ENCODE measurements at places on chromosomes 1 and 21.

DNA sequence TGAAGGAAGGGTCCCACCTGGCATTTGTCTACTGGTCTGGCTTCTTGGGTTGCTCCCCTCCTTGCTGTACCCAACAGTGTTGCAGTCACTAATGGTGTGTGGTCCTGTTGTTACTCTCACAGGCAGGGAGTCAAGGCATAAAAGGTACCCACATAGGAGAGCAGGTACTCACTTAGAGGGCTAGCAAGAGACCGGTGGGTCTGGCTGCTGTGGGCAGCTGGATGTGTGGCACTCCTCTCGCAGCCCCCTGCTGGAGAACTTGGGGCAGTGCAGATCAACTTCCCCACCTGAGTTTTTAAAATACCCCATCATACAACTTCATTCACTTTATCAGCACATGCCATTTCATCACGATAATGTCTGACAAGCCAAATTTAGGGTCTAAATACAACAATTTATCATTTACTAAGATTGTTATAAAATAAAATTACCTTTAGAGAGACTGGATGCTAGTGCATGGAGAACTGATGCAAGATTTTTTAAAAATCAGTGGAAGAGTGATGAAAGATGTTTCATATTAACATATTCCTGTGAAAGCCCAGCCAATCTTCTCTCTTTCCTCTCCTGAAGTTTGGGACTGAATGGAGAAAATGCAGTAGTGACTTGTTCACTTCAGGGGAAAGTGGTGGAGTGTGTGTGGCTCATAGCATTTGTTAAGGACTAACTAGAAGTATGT is 42.8 kb downstream of the ACP6 start:
- peak; percentile 51 for DNase-seq

GRCh38 chr1:94792473-94793295 is 27.5 kb upstream of the SLC44A3 start:
- DNase-seq = no peak

DNA sequence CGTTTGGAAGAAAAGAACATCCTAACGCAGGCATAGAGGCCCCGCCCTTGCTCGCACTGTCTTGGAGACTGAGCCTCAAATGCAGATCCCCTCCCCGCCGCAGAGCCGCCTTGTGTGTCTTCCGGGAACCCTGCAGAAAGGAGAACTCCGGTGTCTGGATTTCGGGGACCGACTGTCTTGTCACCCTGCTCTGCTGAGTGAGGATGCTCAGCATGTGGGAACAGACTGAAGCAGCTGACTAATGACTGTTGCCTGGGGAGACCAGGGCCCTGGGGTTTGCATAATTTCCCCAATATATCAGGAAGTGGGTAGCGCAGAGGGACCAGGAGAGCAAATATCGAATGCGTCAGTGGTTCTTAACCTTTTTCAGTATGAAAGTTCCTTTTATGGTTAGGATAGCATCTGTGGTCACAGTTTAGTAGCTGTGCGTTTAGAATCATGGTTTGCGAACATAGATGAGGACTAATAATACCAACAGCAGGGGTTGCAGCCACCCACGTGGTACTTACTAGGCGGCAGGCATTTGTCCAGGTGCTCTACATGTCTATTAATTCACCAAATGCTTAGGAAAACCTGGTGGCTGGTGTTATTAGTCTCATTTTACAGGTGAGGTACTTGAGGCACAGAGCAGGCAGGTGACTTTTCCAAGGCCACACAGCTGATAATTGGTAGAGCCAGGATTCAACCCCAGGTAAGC is 14.3 kb downstream of the GPR137B start:
- DNase-seq = no peak

GRCh38 chr21:41767606-41768436 is 969 bp upstream of the RIPK4 start:
- DNase-seq = no peak

- DNase-seq = no peak
These were observed 32.3 kb downstream of the HHAT start for GRCh38 chr1:210360852-210361477.

GRCh38 chr1:98049370-98050135 is 128.7 kb upstream of the DPYD start:
- no peak for DNase-seq

GRCh38 chr1:242065813-242066212 is 66.9 kb upstream of the MAP1LC3C start:
- no peak for DNase-seq

DNA sequence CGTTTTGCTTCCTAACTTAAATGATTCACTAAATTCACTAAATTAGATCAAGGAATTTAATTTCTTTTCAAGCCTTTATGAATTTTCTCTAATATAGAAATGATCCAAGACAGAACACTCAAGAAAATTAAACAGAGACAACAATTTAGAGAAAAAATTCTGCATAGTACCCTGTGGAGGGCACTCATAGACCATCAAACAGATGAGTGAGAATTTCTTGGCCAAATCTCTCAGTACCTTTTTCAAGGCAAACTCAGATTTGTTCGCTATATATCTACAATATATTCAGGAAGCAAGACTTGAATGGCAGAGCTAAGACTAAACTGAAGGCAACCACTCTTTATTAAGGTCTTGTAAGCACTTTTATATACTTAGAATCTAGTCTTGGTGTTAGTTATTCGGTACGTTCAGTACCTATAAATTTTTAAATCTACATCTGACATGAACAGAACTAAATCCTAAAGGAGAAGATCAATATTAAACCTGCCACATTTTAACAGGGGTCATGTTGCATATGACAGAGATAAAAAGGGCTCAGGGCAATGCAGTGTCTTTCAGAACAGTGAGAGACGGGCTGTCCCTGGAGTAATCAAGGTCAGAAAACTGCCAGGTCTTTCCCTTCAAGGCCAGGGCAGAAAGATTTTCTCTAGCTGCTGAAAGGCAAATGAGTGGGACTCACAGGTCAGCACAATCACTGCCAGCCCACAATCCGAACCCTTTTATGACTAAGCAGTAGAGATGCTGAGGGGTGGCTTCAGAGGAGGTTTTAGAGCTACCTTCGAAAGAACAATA is 118.8 kb upstream of the TMPRSS15 start:
- no peak for DNase-seq

- peak; percentile 88 for DNase-seq
These were observed 7.2 kb upstream of the MPZL1 start for GRCh38 chr1:167714439-167715156.

GRCh38 chr1:223776826-223777454 is 64.6 kb downstream of the CAPN2 start:
- no peak for DNase-seq

DNA sequence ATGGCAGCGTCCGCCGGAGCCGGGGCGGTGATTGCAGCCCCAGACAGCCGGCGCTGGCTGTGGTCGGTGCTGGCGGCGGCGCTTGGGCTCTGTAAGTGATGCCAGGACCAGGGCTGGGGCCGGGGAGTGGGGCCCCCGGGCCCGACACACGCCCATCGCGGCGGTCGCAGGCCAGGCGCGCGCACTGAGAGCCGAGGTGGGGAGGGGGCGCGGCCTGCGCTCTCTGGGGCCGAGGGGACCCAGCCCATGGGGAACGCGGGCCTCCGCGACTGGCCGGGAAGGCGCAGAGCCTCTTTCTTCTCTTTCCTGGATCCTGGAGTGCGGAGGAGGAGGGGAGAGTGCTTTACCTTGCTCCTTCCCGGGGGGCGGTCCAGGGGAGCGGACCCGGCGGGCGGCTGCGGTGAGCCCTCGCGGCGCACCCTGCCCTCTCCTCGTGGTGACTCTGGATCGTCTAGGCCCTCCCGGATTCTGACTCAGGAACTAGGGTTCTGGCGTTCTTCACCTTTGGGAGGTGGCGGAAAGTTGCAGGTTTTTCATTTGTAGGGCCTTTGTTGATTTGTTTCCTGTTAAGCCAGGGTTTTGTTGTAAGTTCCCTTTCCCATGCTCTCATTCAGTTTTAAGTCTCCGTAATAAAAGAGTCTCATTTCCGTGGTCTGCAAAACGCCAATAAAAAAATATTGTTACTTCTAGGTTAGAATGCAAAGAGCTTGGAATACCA is 529 bp downstream of the MPZL1 start:
- peak; percentile 9 for DNase-seq

DNA sequence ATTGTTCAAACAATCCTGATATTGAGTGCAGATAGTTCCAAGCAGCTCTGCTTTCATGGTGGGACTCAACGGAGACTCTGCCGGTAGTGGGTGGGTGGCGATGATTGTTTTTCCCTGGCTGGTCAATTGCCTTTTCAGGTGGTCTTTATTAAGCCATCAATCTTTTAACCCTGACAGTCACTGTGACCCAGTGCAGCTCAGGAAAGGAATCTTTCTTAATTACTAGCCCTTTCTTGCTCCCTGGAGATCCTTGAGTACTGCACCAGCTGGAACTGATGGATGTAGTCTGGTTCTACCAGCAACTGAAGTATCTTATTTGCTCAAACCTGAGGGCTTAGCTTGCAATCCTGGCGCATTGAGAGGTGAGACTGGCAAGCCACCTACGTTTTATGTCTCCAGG is 196.4 kb downstream of the PLPP3 start:
- no peak for DNase-seq

- no peak for DNase-seq
These were observed 101.0 kb downstream of the MRPL39 start for GRCh38 chr21:25506261-25506660.

- DNase-seq = no peak
These were observed 5.5 kb upstream of the ST6GALNAC3 start for GRCh38 chr1:76068953-76069561.

DNA sequence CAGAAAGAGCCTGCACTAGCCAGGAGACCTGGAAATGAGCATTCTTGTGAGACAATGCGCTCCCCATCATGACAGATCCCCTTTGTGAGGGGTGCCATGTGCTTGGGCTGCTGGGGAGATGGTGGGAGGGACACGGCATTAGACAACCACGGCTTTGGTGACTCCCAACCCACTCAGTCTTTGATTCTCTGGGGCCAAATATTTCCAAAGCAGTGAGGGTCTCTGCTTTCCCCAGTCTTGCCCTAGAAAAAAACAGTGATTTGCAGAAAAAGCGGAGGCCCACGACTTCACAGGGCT is 10.2 kb downstream of the SLC45A3 start:
- DNase-seq = no peak

DNA sequence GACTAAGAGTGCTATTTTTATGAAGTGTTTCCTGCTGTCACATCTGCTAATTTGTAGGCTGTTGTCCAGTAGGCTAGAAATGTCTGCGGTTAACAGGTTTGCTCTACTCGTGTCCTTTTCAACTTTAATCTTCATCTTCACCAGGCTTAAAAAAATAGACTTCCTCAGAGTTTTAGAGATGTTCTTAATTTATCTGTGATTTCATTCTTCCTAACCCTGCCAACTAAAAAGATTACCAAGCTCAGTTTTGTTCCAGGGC is 66.8 kb downstream of the SASS6 start:
- no peak for DNase-seq

- DNase-seq = no peak
These were observed 4.2 kb downstream of the GLIS1 start for GRCh38 chr1:53734650-53735211.

DNA sequence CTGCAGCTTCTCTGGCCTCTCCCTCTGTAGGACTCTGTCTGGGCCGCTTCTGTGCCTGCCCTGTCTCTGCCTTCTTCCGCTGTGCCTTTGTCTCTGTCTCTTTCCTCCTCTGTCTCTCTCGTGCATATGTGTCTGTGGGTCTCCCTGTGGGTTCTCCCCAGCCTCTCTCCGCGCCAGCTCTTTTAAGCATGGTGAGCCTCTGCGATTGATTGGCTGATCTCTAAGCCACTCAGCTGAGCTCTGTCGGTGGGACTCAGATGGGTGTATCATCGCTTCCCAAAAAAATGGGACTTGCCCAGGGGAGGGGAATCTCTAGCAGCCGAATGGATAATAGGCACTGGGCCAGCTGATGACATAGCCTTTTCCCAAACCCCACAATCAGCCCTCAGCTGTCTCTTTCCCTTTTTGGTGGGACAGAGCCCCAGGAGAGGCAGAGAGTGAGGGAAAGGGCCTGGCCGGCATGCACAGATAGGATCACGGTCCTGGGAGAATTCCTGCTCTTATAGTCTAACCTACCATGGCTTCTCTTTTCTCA is at the start of gene ADAMTS4:
TSS of gene ADAMTS4 (minus strand) at position 158 of the 535 bp plus-strand sequence. CDS start 427 bp downstream, outside the sequence.
- DNase-seq = no peak

GRCh38 chr1:55329091-55329490 is 113.9 kb upstream of the USP24 start:
- no peak for DNase-seq

DNA sequence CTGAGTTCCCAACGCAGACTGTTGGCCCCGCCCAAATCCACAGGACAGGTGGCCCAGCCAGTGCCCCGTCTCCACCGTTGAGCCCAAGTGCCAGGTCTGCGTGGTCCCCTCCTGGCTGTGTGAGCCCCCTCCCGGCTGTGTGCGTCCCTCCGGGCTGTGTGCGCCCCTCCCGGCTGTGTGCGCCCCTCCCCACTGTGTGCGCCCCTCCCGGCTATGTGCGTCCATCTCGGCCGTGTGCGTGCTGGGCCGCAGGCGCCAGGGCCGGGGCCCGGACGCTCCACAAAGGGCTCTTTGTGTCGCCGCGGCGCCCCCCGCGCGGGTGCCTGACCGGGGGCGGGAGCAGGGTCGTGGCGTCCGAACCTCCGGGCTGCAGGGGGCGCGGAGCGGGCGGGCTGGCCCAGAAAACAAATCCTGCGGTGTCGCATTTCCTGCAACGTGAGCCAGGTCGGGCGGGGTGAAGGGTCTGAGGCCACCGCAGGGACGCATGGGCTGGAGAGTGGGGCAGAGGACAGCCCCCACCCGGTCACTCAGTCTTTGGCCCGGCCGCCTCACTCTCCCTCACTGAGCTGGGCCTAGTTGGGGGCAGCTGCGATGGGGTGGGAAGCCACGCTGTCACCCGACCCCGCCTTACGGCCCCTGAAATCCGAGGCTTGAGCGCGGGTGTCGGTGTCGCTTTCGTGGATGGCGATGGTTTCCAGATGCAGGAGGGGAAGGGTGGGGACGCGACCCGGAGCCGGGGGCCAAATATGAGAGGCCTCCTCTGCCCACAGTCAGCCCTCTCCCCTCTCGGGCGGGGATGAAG is 18.8 kb downstream of the TNFRSF25 start:
- no peak for DNase-seq

DNA sequence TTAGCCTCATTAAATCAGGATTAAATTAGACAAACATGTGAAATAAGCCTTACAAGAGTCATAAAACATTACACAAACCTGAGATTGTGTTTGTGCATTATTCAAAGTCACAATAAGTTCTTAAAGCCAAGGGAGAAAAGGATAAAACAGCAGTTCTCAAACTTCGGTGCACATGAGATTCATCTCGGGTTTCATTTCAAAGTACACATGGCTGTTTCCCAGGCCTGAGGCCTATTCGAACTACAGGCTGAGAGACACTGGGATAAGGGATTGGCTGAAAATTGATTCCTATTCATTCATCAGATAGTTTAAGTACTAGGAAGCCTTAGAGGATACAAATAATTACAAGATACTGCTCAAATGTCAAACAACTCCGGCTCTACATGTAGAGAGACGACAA is 35.9 kb upstream of the PROX1 start:
- DNase-seq = no peak

DNA sequence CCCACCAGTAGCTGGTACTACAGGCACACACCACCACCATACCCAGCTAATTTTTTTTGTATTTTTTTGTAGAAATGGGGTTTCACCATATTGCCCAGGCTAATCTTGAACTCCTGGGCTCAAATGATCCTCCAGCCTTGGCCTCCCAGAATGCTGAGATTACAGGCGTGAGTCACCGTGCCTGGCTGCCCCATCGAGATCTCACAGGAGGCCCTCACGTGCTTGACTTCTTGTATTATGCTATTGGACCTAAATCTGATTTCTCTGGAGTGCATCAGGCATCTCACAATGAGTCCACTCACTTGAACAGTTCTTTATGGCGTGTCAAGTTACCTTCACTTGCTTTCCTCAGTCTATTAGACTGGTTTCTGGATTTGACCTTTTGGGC is 9.3 kb upstream of the RSRP1 start:
- no peak for DNase-seq

All from stimulated activated CD4-positive, alpha-beta T cell treated with anti-CD3 and anti-CD28 coated beads, Interleukin-4, amount 100 ng/mL, for 4 hours (primary cell).